Activated T-helper 1 cell treated with Interleukin-2 at 50 U/mL for 16 hours (primary cell): ENCODE measurements at places on chromosomes 1 and 21.

DNA sequence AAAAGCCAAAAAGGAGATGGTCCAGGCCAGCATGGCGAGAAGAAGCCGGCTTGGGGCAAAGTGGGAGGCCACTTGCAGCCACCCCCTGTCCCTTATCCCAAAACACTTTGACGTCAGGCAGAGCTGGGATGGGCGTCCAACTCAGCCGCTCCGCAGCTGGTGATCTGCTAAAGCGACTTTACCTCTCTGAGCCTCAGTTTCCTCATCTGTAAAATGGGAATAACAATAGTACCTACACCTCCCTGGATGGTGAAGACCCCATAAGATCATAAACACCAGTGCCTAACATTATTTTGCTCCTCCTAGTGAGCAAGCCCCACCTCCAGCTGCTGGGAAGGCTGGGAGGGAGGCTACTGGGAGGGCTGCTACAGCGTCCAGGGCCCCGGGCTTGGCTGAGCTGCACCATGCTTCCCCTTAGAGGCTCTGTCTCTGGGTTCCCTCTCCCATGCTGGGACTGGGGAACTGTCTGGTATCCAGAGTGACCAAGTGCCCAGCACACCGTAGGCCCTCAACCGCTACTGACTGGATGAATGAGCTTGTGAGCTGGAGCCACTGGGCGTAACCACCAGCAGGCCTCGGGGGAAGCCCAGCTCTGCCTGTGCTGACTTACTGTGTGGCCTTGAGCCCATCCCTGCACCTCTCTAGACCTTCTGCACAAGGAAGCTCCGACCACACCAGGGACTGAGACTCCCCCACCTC lies 18.3 kb downstream of the IFFO2 start:
- no peak for DNase-seq

DNA sequence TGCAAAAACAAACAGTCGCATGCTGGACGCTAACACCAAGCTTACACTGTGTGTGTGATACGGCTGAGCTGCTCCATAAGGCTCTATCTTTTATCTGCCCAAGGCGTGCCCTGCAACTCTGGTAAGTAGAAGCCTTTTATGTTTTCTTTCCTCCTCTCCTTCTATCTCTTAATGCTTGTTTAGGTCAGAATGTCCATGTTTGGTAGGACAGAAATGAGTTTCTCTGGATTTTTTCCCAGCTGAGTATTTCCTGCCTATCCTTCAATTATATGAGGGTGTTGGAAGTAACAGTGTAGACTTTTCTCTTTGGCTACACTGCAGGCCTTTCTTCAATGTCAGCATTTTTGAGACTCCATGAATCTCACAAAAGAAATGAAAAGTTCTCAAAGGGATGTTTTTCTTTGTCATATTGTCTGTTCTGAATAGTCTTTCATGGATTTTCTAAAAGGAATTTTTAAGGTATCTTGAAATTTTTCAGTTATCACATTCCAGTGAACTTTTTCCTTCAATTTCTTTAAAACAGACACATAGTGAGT lies 124.2 kb downstream of the MACF1 start:
- DNase-seq, result no peak

GRCh38 chr21:43716376-43717165 lies 2.4 kb upstream of the PDXK start:
- DNase-seq, result no peak

DNA sequence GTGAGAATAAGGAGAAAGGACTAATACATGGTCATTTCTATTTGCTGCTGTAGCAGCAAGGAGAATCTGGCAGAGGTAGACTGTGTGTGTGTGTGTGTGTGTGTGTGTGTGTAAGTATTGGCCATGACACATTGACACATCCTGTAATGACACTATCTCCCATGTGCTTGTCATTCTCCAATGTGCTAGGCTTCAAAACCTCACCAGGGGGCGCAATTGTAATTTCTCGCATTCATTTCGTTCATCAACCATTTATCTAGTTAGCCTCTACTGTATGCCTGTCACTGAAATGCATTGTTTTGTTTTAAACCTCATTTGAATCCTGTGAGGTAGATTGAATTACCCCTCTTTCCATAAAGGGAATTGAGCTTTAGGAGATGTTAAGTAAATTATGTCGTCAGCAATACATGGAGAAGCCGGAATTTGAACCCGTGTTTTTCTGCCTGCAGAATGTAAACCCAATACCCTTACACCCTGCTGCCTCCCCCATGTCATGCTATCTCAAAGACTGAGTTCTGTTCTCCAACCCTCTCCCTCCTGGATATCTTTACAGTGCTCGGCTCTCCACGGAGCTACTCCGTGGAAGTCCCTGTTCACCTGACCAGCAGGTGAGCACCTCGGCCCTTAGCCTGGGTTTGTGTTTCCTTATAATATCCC lies 100.8 kb downstream of the UCK2 start:
- DNase-seq, result no peak

DNA sequence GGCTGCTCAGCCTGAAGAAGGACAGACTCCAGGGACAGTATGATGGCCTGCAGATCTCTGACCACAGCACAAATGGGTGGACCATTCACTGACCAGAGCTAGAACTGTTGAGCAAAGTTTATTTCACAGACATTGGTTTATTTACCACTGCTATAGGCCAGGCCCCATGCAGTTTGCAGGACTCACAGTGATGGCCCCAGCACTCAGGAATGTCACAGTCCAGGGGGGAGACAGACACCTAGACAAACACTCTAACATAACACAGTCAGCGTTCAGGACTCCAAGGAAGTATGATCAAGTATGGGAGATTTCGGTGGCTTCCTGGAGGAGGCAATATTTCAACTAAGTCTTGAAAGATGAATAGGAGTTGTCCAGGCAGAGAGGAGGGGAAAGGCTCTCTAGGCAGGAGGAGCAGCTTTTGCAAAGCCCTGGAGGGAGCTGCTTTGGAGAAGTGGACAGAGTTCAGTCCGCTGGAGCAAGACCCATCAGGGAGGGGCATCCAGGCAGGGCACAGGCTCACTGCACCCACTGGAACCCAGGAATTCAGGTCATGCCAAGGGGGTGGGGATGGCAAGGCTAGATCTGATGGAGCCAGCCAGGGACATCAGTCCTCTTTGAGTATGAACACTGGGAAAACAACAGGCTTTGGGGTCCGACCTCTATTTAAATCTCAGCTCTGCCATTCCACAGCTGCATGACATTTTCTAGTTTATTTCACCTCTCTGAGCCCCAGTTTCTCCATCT lies 454.3 kb downstream of the MATN1 start:
- no peak for DNase-seq

DNA sequence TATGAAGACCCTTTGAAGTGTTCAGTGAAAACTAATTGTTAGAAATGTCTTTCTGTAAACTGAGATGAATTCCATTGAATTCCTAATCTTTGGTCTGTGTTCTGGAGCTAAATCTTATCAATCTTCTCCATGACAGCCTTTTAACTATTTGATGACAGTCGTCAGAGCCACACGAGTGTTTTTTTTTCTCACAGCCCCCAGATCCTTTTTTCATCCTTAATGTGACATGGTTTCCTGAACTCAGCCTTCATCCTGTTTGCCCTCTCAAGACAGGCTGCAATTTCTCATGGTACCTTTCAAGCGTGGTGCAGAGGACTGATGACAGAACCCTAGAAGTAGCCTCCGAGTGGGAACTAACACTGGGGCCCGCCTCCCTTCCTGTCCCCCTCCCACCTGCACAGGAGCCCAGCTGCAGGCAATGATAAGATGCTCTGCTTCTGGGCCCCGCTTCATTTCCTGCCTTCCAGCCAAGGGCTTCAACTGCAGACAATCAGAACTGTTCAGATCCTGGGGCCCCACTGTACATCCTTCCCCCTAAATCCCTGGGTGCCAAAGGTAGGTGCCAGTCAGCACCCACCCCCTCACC lies 114.6 kb upstream of the VAV3 start:
- peak; percentile 22 for DNase-seq

DNA sequence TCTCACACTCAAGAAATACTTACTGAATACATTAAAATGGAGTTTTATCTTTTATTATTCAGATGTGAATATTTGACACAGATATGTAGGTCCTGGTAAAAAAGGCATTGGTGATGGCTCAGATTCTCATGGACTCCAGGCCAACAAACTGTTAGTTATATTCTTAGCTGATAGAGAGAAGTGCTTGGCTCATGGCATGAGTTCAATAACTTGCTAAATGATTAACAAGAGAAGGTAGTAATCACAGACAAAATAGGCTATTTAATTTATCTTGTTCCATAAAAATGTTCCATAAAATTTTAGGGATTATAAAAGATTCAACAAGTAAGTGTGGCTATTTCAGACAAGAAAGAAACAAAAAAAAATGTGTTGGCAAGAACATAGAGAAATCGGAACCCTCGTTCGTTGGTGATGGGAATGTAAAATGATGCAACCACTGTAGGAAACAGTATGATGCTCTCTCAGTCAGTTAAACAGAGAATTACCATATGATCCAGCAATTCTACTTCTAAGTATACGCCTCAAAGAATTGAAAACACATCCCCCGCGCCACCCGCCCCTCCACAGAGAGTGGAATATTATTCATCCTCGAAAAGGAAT lies 737.8 kb upstream of the ADAMTS5 start:
- no peak for DNase-seq
